Adrenal gland (tissue), 19 donors: ENCODE measurements at places on chromosomes 3 and 15. TPM values are rescaled to one million over a fixed set of nuclear protein-coding genes. Genes with fewer than 3 reads are reported as not detected.

DNA sequence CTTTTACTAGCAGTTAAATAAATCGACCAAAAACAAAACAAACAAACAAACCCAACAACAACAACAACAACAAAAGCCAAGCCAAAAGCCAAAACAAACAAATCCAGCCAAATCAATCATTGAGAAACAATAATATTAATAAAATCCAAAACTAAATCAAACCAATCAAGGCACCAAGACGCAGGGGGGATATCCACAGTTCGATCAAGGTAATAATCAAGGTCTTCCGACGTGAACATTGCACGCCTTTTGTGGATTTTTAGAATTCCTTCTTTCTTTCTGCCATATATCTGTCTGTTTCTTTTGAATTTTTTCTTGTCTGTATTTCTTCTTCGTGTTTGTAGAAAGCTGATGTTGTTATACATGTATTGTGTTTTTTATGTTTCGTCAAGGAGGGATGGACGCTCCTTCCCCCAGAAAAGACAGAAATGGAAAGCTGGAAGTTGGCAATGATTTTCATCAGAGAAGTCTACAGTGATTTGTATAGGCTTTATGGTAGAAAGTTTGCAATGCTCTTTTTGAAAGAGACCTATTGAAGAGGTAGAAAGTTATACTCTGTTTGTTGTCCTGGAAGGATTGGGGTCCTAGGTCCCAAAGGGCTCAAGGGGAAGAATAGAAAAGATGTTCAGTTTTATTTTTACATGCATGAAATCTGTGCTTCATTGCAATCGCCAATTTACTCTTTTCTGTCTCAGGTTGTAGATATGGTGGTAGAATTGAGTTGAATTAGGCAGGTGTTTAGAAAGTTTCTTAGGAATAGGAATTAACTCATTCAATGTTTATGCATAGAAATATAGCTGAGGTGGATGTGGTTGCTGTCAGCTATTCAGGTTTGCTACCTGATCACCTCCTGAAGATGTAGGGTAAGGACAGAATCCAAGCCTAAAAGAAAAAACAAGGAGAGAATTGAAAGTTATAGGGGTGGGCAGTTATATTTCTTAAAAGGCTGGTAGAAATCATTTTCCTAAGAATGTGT lies 1.2 kb downstream of the ARPP21 start:
- H3K4me3 ChIP-seq = no peak overlapping the region
- no peak overlapping the region for H3K27ac ChIP-seq
- peaks cover 6% of the 10 kb centered on the region for H3K4me1 ChIP-seq
- peaks cover 24% of the 10 kb centered on the region for H3K27me3 ChIP-seq
- no peaks in the 10 kb centered on the region for H3K36me3 ChIP-seq
- no peak for DNase-seq

ABTB1 gene
- 31.4 TPM for total RNA-seq

DNA sequence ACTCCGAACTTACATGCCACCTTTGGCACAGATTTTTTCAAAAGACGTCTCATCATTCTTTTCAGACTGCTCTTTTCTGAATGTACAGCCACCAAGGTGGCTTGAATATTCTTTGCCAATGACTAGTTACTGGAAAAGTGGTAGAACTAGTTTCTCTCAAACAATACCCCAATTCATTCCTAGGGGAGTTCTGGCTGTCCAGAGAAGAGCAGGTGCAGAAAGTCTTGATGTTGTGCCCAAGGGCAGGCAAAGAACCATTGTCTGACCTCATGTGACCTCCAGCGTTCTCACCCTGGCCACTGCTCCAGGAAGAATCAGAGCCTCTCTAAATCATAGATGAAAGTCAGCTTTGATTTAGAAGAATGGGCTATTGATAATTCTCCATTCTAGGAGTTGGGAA lies 5.5 kb downstream of the LMOD3 start:
- H3K36me3 ChIP-seq = no peaks in the 10 kb centered on the region
- H3K4me3 ChIP-seq = no peak overlapping the region
- H3K27ac ChIP-seq = no peak overlapping the region
- DNase-seq = no peak
- no peaks in the 10 kb centered on the region for H3K4me1 ChIP-seq

CHRFAM7A gene
- 2.5 TPM for total RNA-seq

GRCh38 chr15:62809115-62809967 lies 233.2 kb upstream of the TPM1 start:
- no peak overlapping the region for H3K4me3 ChIP-seq
- no peaks in the 10 kb centered on the region for H3K27me3 ChIP-seq
- H3K36me3 ChIP-seq = no peaks in the 10 kb centered on the region
- no peak overlapping the region for H3K27ac ChIP-seq
- DNase-seq = no peak
- H3K4me1 ChIP-seq = no peaks in the 10 kb centered on the region

EIF2A gene
- total RNA-seq = 101 TPM

GRCh38 chr15:60091157-60091556 lies 87.0 kb downstream of the FOXB1 start:
- no peaks in the 10 kb centered on the region for H3K4me1 ChIP-seq
- DNase-seq = no peak
- H3K27ac ChIP-seq = no peak overlapping the region

APOD gene
- 35.3 TPM for total RNA-seq

GP9 gene
- not detected for total RNA-seq

SEMA3B gene
- total RNA-seq = 231 TPM

GRCh38 chr3:88595026-88595425 lies 445.3 kb downstream of the C3orf38 start:
- DNase-seq = no peak
- H3K36me3 ChIP-seq = no peaks in the 10 kb centered on the region
- no peaks in the 10 kb centered on the region for H3K4me1 ChIP-seq
- no peak overlapping the region for H3K4me3 ChIP-seq
- no peak overlapping the region for H3K27ac ChIP-seq

DNA sequence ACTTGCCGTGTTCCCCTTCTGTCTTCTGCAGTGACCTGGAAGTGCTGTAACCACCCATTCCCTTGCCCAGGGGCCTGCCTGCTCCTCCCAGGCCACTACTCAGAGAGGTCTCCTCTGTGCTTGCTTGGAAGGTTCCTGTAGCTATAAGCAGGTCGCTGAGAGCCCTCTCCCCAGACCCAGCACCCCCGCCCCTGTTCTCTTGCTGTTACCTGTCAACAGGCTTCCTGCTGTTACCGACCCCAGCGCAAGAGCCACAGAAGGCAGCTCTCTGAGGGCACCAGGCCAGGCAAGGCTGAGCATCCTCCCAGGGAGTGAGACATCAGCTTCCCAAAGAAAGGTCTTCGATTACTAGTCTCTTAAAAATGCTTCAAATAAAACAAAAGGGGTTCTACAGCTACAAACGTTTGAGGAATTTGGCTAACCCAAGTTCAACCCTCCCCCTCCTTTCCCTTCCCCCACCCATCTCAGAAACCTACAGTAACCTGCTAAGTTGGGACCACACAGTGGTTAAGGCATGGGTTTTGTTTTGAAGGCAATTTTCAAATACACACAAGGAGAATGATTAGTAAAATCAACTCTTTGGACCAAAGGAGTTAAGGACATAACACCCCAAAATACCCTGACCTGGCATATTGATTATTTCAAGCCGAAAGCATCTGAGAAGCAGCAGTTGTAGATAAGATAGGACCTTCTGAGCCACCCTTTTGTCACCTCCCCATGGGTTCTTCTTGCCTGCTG lies 74.9 kb upstream of the MFGE8 start:
- no peaks in the 10 kb centered on the region for H3K27me3 ChIP-seq
- H3K36me3 ChIP-seq = no peaks in the 10 kb centered on the region
- no peak overlapping the region for H3K4me3 ChIP-seq
- no peak for DNase-seq

- DNase-seq = no peak
- H3K36me3 ChIP-seq = no peaks in the 10 kb centered on the region
- H3K27ac ChIP-seq = peak overlapping the region; percentile 30
- H3K4me1 ChIP-seq = peaks cover 19% of the 10 kb centered on the region
- no peak overlapping the region for H3K4me3 ChIP-seq
These were observed 38.4 kb upstream of the TRAK1 start for GRCh38 chr3:42052484-42053351.

- no peaks in the 10 kb centered on the region for H3K4me1 ChIP-seq
- H3K36me3 ChIP-seq = no peaks in the 10 kb centered on the region
- no peak overlapping the region for H3K4me3 ChIP-seq
- H3K27me3 ChIP-seq = peaks cover 12% of the 10 kb centered on the region
These were observed 14.8 kb upstream of the WNT5A start for GRCh38 chr3:55501905-55502304.

IMPG2 gene
- total RNA-seq = 0.29 TPM

RAB27A gene
- total RNA-seq = 28.1 TPM

GNAI2 gene
- total RNA-seq = 109 TPM

DNA sequence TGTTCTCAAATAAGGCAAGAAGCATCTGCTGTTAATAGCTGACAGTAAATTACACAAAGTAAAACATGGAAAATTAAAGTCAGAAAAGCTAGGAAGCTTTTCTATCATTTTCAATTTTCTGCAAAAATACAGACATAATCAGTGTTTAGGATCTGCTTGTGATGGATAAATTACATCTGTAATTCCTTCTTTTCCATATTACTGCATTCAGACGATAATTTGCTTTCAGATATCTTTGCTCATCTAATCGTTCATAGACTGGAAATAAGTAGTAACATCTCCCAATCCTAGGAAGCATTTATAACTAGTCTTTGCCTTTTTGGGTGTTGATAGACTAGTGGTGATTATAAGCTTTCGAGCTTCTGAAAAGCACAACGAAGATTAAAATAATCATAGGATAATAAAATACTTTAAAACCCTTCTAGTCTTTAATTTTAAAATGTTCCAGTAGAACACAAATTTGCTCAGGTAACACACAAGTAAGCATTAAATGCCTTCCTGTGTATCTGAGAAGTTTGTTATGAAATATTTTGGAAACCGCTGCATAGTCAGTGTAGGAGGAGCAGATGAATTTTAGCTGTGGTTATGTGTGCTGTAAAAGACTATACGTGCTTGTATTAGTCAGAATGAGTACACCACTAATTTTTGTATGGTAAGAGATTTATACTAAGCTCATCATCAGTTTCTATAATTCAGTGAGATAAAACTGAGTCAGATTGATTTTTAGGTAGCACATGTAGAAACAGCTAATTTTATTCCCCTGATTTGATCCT lies 41.0 kb downstream of the MBNL1 start:
- H3K4me1 ChIP-seq = peaks cover 56% of the 10 kb centered on the region
- DNase-seq = no peak
- H3K27me3 ChIP-seq = no peaks in the 10 kb centered on the region
- no peak overlapping the region for H3K27ac ChIP-seq

- peak; percentile 90 for DNase-seq
- H3K27ac ChIP-seq = peak within 1 kb of the TSS; percentile 90
- H3K4me3 ChIP-seq = peak within 1 kb of the TSS; percentile 81
- H3K27me3 ChIP-seq = no peaks in the 10 kb centered on the region
- peaks cover 30% of the 10 kb centered on the region for H3K4me1 ChIP-seq
These were observed at the start of gene SYNM for GRCh38 chr15:99104788-99105513. Gene SYNM, plus strand, starts transcription at chr15:99105080. Its CDS starts 120 bp downstream, at chr15:99105200.

DNA sequence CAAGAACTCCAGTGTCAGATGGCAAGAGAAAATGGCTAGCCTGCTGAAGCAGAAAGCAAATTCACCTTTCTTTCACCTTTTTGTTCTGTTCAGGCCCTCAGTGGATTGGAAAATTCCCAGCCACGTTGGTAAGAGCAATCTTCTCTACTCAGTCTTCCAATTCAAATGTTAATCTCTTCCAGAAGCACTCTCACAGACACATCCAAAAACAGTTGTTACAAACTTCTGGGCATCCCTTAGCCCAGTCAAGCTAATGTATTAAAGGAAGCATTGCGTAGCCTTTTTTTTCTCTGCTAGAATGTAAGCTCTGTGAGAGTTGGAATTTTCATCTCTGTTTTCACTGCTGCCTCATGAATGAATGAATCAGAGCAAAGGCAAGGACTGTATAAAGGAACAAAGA lies 109.2 kb upstream of the ROBO2 start:
- no peak overlapping the region for H3K27ac ChIP-seq
- no peaks in the 10 kb centered on the region for H3K36me3 ChIP-seq
- DNase-seq = no peak
- H3K27me3 ChIP-seq = no peaks in the 10 kb centered on the region

DNA sequence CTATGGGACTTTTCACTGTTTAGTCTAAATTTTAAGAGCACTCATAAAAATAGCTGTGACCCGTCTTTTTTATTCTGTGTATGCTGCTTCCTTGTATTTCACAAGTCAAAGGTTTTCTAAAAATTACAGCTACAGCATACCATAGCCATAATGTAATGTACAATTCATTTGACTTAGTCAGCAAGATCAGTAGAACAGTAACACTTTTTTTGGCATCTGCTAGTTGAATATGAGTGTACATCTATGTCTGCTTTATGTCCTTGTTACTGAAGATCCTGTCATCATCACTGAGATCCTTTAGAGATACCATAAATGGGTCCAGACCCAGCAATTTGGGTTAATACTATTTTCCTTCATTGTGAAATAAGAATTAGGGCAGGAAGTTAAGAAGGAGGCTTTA lies 42.2 kb downstream of the CMSS1 start:
- no peak overlapping the region for H3K4me3 ChIP-seq
- no peaks in the 10 kb centered on the region for H3K27me3 ChIP-seq
- DNase-seq = no peak
- H3K4me1 ChIP-seq = peaks cover 6% of the 10 kb centered on the region

GRCh38 chr3:12916159-12916558 lies 74.8 kb upstream of the RPL32 start:
- no peak overlapping the region for H3K4me3 ChIP-seq
- no peaks in the 10 kb centered on the region for H3K27me3 ChIP-seq
- no peaks in the 10 kb centered on the region for H3K4me1 ChIP-seq
- H3K36me3 ChIP-seq = no peaks in the 10 kb centered on the region
- no peak overlapping the region for H3K27ac ChIP-seq
- no peak for DNase-seq

GRCh38 chr3:99875581-99875928 lies 57.9 kb downstream of the CMSS1 start:
- H3K27me3 ChIP-seq = no peaks in the 10 kb centered on the region
- no peaks in the 10 kb centered on the region for H3K36me3 ChIP-seq
- DNase-seq = no peak

GRCh38 chr15:68432441-68433064 lies 590 bp upstream of the ITGA11 start:
- no peak for DNase-seq
- peaks cover 19% of the 10 kb centered on the region for H3K27me3 ChIP-seq
- peaks cover 9% of the 10 kb centered on the region for H3K4me1 ChIP-seq
- no peaks in the 10 kb centered on the region for H3K36me3 ChIP-seq
- H3K27ac ChIP-seq = no peak overlapping the region
- H3K4me3 ChIP-seq = peak overlapping the region; percentile 68

- peak overlapping the region; percentile 99 for H3K27ac ChIP-seq
- no peak for DNase-seq
- peak overlapping the region; percentile 20 for H3K4me3 ChIP-seq
- H3K4me1 ChIP-seq = peaks cover 14% of the 10 kb centered on the region
- H3K36me3 ChIP-seq = no peaks in the 10 kb centered on the region
These were observed 1.2 kb downstream of the NR2C2 start for GRCh38 chr3:14948609-14949038.

DNA sequence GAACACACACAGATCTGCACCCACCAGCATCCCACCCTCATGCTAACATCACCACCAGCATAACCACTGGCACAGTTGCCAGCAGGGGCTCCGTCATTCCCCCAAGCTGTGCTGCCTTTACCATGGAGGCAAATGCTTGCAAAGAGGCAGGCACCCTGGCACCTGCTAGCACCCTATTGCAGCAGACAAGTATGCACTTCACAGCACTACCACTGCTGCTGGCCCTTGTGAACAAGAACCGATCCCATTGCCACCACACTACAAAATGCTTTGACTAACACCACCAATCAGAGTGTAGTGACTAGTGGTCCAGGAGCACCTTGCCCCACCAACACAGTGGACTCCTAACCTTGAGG lies 862.2 kb upstream of the DPPA4 start:
- H3K27me3 ChIP-seq = no peaks in the 10 kb centered on the region
- no peak overlapping the region for H3K27ac ChIP-seq
- DNase-seq = no peak
- H3K4me3 ChIP-seq = no peak overlapping the region

THRB gene
- total RNA-seq = 30.7 TPM

LYZL4 gene
- not detected for total RNA-seq
